Germinal center (tissue), 1 donor: ENCODE measurements at places on chromosomes 5 and 9.

GRCh38 chr5:2091921-2092320 lies 209.2 kb upstream of the IRX4 start:
- no peak for DNase-seq

DNA sequence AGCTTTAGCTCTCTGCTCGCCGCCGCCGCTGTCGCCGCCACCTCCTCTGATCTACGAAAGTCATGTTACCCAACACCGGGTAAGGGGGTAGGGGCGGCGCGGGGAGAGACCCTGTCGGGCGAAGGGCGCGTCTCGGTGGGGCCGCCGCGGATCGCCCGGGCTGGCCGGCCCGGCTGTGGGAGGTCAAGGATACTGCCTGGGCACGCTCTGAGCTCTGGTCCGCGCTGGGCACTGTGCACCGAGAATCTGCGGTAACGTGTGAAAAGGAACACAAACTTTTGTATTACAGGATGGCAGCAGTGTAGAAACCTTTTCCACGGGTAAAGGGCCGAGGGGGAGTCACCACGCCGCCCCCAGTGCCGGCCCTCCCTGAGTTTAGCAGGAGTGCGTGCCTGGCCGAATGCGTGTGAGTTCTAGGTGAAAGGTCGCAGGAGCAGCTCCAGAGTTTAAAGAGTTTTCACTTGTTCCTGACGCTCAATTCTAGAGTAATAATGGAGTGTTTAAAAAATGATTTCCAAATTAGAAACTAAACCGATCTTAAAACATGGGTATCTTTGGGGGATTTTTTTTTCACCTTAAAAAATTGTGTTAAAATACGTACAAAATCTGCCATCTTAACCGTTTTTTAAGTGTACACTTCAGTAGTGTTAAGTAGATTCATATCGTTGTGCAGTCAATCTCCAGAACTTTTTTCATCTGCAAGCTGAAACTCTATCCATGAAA lies at the start of gene HSDL2:
TSS of gene HSDL2 (plus strand) at position 7 of the 723 bp plus-strand sequence. CDS start at position 63, 56 bp downstream.
- peak; percentile 21 for DNase-seq

GRCh38 chr9:100112677-100113336 lies 13.8 kb downstream of the INVS start:
- DNase-seq: no peak

DNA sequence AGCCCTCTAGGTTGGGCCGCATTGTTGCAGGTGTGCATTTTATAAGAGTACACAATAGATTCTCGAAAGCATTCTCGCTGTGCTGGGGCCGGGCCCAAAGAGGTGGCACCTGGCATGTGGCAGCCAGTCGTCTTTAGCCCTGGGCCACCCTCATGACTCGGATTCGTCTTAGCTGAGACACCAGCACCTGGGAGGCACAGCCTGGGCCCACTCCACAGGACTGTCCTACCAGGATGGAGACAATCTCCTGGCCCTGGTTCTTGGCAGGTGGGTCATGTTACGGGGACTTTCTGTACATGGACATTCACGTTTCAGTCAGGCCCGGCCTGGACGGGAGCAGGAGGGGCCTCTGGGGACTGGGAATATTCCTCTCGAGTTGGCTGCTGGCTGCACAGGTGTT lies 212.5 kb downstream of the FANCC start:
- DNase-seq: no peak

DNA sequence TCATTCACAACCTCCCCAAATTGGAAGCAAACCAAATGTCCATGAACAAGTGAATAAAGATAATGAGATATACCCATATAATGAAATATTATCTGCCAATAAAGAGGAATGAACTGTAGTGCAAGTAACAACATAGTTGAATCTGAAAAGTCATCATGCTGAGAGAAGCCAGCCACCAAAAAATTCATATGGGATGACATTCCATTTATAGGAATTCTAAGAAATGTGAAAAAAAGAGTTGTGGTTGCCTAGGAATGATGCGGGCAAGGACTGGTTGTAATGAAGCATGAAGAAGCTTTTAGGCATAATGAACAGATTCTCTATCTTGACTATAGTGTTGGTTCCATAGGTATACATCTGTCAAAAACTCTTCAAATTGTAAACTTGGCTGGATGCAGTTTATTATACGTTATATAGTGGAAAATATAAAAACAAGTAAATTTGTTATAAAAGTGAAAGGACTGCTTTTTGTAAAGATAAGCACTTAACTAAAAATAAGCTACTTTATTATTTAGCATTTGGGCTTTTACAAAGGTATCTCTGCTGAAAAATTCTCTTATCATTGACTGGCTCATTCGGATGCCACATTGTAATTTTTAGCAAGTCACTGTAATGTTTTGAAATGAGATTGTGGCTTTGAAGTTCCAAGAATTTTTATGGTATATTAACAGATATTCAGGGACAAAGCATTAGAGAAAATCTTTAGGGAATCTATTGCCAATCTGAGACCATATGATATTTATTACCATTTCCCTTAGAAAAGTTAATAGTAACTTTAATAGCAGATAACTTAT lies 21.2 kb upstream of the TTC23L start:
- no peak for DNase-seq
